ENCODE measurements at places on chromosomes 4 and X.

DNA sequence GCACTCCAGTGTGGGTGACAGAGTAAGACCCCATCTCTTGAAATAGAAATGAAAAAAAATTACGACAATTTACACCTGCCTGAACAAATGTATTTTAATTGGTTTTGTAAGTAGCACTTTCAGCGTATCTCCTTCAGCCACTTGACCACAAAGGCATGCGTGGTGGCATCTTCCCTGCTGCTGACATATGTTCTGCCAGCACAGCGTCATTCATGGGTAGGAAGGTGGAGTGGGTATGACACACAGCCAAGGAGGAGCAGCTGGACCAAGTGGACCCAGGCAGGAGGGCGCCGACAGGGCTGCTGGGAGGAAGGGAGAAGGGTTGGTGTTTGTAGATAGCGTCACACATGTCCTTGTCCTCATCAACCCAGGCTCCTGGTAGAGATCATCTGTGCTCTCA, 28.6 kb upstream of the CLDN34 start:
- DNase-seq, result no peak

- DNase-seq, result no peak
Observed at GRCh38 chrX:39418254-39418704, 617.0 kb downstream of the MID1IP1 start.

GRCh38 chrX:6372981-6373380, 144.3 kb upstream of the NLGN4X start:
- DNase-seq, result no peak

DNA sequence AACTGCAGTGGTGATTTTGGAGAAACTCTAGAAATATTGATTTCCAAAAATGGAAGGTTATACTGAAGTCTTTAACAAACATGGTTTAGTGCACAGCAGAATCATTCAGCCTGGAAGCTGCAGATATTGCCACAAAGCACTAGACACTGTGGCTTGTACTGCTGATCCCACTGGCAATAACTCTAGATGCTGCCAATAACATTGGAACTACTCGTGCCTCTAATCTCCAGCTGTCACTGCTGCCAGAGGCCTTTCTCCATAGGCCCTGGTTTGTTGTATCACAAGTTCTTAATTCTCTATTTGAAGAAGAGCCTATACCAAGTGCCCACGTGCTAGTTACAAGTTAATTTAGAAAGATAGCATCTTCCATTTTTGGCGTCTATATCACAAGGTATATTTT, 19.3 kb downstream of the DMP1 start:
- DNase-seq, result no peak

DNA sequence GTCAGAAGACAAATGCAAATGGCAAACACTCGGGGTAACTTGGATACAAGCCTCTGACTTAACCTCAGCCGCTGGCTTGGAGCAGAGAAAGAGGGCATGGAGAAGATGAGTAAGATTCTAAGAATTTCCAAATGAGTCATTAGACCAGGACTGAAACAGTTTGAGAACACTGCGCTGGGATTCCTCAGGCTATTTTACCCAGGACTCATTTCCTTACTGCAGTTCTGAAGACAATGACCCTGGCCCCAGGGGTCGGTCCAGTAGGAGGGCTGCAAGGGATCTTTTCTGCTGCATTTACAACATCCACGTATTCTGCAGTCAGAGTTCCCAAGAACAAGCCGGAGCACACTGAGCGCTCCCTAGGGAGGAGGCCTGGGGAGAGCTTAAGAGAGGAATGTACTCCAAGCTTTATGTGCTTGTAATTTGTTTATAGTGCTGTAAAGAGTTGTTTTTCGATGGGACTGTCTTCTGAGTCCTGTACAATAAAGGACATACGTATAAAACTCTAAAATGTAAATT, 27.3 kb upstream of the SORBS2 start:
- DNase-seq, result no peak

GRCh38 chrX:10744007-10744406, 123.6 kb upstream of the MID1 start:
- DNase-seq, result no peak

GRCh38 chrX:143633461-143634308, 2.2 kb downstream of the SLITRK4 start:
- no peak for DNase-seq

DNA sequence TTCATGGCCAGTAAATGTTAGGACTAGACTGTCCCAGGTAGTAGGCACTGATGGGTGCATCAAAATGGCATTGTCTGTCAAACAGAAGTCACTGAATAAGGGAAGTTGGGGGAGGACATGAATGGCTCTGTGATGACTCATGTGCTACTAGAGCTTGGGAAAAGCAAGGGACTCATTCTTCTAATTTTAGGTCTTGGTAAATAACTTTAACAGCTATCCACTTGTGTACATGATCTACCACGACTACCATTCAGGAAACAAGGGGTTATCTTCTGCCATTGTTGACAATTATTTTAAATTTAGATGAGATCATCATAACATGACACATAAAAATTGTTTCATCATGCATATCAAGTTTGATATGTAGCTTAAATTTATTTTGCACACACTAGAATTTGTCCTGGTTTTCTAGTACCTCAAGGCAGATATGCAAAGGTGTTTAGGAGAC, 6.3 kb downstream of the AREG start:
- DNase-seq, result no peak

GRCh38 chrX:25968920-25969319, 169.2 kb upstream of the MAGEB18 start:
- DNase-seq, result no peak

DNA sequence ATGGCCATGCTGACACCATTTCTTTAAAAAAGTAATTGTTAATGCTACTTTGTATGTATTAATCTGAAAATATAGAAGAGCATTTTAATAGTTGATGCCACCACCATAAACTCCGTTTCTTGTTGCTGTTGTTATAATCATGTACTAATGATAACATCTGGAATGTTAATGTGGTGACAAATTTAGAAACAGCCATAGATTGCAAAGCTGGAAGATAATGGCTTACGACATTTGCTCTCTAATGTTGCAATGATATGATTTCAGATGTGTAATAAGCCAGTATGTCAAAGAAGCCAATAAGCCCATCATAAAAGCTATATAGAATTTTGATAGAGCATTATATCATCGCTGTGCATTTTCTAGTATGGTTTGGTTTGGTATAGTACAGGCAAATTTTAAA, 579.4 kb upstream of the ZFP42 start:
- no peak for DNase-seq

GRCh38 chr4:159946983-159947615, 844.2 kb downstream of the RAPGEF2 start:
- DNase-seq, result no peak

GRCh38 chr4:32207456-32207855, 1487.3 kb downstream of the PCDH7 start:
- DNase-seq, result no peak

GRCh38 chr4:150387981-150388380, 194.0 kb upstream of the MAB21L2 start:
- no peak for DNase-seq

GRCh38 chr4:40629401-40630334, at the start of gene RBM47:
Gene RBM47, minus strand, starts transcription at chr4:40629864. Its CDS starts 190,971 bp downstream, at chr4:40438893.
- peak; percentile 36 for DNase-seq

GRCh38 chr4:104490770-104491480, 3.8 kb downstream of the CXXC4 start:
- DNase-seq, result peak; percentile 18

DNA sequence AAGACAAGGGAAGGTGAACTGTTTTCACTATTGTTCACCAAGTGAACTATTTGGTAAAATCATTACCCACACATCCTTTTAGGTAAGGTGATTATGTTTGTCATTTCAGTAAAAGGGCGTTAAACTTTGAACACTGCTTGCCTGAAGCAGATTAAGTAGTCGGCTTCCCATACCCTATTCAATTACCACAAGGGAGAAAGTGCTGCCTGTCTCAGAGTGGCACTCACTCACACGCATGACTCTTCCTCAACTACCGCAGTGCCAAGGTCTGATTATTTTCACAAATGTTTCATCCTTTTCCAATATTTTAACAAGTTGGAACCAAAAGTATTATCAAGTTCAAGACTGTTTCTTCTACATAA, 11.0 kb downstream of the VEGFC start:
- no peak for DNase-seq

DNA sequence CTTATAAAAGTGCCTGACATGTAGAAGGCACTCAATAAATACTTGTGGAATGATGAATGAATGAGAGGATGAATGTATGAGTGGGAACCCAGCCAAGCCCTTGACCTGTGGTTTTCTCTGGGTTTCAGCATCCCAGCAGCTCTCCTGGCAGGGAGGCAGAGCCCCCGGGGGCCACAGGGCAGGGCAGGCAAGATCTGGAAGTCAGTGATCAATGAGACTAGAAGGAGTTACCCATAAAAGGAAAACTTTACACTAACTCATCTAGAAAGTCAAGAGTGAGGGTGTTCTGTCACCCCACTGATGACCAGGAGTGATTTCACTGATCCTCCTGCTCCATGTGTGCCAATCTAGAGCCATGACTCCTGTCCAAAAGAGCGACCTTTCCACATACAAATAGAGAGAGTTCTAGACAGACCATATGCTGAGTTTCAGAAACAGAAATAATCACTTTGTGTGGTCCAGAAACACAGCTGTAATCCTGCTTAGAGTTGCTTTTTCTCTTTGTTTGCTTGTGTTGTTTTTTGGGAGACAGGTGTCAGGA, 37.4 kb downstream of the MGARP start:
- DNase-seq, result no peak

DNA sequence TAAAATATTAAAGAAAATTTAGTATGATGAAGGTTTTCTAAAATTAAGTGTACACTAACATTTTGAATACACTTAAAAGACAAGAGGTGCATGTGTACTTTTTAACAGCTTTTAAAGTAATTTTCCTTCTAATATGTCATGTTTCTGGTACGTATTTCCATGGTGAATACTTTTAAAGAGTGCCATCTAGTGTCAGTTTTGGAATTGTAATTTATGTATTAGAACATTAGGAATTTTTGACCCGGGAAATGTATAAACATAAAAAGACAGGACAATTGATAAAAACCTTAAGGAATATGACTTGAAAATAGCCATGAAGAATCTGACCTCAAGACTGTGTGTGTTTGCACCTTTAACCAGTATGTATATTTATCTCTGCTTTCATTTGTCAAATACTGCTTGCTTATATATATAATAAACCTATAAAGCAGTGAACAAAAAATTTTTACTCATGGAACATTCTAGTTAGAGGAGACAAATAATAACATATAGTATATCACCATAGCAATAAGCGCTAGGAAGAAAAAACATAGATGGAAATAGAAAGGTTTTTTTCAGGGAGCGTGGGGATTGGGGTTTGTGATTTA, 7.2 kb downstream of the GSTCD start:
- DNase-seq, result no peak

DNA sequence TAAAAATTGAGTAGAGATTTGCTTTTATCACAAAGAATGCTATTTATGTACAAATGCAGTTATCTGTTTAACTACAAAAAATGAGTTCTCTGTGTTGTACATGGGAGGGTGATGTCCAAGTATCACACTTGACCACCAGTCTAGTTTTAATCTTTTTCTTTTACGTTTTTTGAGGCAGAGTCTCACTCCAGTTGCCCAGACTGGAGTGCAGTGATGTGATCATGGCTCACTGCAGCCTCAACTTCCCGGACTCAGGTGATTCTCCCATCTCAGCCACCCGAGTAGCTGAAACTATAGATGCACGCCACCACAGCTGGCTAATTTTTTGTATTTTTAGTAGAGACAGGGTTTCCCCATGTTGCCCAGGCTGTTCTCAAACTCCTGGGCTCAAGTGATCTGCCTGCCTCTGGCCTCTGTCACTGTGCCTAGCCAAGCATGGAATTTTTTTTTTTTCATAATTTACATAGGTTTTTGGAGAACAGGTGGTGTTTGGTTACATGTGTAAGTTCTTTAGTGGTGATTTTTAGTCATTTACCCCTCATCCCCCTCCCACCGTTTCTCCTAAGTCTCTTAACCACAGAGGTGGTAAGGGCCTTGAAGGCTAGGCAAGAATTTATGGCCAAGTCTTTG, 47.9 kb upstream of the RPA4 start:
- no peak for DNase-seq

DNA sequence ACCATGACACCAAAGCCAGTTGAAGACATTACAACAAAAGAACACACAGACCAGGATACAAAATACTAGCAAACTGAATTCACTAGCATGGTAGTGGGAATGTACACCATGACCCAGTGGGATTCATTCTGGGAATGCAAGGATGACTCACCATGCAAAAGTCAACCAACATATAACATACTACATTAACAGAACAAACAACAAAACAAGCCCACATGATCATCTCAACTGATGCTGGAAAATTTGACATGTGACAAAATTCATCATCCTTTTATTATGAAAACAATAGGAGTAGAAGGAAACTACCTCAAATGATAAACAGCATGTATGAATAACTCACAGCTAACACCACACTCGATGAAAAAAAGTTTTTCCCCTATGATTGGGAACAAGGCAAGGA, 190.2 kb downstream of the DCLK2 start:
- no peak for DNase-seq

- no peak for DNase-seq
Observed at GRCh38 chr4:52552778-52553177, 106.3 kb downstream of the USP46 start.

GRCh38 chrX:123830309-123830708, 29.5 kb upstream of the XIAP start:
- DNase-seq, result no peak

DNA sequence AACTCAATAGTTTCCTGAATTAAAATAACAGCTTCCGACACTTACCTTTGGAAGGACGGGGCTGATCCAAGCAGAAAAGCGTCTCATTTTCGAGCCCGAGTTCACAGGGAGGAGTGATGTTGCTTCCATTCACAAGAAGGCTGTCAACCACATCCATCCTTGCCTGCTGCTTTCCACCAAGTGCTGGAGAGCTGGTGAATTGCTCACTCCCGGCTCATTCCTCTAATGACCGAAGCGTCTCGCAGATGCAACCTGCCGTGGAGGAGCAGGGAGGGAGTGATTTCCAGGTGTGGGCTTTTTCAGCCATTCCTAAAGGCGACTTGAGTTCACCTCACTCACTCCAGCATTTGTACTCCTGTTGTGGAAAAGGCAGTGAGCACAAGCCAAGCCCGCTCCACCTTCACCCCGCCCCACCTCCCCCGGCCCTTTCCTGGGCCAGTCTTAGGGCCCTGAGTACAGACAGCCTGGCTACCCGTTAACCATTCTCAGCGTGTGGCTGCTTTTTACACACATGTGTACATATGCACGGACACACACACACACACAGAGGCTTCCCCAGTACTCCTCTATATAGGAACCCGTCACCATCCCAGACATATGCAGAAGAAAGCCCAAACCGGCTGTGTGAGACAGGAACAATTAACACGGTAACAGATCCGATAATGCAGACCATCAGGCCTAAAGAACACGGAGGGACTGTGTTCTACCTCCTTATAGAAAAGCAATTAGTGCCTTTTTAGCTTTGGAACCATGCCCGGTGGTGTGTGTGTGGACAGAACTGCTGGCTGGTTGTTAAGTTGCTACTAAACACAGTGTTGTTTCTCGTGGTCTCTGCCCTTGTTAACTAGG, at the start of gene CCKAR:
Gene CCKAR, minus strand, starts transcription at position 374 of the 849 bp plus-strand sequence. Its CDS starts 217 bp downstream, at position 157.
- DNase-seq, result no peak

DNA sequence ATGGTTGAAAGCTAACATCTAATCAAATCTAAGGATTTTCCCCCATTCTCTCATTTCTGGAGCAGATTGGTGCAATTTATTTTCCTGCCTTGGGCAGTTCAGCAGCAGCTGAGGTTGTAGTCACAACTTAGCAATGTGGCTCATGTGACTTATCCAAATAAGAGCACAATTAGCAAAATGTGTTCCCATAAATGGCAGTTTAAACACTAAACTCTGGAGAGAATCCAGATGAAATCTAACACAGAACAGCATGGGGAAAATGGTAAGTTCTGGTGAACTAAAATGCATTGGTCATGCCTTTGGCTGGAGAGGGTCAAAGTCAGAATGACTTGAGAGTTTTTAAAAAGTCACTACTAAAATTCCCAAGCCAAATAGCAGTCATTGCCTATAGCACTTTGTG, 422.6 kb upstream of the DIPK2B start:
- DNase-seq, result no peak
